Kidney glomerular epithelial cell (primary cell): ENCODE measurements at places on chromosomes 12 and 14.

GRCh38 chr12:31923063-31923412 is 36.2 kb upstream of the RESF1 start:
- DNase-seq: no peak

DNA sequence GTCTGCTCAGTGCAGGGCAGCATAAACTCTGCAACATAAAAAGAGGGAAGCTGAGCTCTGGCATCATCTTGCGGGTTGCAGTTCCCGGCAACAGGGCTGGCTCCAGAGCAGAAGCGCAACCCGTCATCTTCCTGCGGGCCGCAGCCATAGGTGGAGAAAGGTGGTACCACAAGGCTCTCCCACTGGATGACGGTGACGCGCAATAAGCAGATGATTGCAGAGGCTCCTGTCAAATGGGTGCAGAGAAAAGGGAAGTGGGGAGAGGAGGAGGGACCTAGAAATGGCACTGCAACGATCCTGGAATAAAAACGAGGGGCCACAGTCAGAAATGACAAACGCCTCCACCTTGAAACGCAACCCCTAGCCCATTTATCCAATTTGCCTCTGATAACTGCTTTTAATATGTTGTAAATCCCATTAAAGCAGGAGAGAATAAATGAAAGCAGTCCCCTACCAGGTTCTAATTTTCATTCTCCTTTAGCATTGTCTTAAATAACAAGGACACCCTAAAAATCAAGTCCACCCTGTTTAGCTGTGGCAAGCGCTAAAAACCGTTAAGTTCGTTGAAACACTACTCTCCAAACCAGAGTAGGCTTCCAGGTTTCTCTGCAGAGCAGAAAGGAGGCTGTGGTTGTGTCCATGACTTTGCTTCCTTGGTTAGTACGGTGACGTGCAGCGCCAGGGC is 30.9 kb upstream of the TUBA1C start:
- no peak for DNase-seq

GRCh38 chr12:12561371-12562015 is 1.2 kb downstream of the DUSP16 start:
- no peak for DNase-seq

DNA sequence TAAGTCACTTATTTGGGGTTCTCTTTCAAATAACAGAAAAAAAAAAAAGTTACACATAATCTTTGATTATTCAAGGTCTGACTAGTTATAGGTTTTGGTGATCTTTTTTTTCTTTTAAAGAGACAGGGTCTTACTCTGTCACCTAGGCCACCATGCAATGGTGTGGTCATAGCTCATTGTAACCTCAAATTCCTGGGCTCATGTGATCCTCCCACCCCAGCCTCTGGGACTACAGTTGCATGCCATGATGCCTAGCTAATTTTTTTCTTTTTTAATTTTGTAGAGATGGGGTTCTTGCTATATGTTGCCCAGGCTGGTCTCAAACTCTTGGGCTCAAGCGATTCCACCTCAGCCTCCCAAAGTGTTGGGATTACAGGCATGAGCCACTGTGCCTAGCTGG is 56.5 kb upstream of the CFL2 start:
- DNase-seq: no peak

- DNase-seq: no peak
Measured at GRCh38 chr14:104868811-104869572, 3.9 kb downstream of the CEP170B start.

DNA sequence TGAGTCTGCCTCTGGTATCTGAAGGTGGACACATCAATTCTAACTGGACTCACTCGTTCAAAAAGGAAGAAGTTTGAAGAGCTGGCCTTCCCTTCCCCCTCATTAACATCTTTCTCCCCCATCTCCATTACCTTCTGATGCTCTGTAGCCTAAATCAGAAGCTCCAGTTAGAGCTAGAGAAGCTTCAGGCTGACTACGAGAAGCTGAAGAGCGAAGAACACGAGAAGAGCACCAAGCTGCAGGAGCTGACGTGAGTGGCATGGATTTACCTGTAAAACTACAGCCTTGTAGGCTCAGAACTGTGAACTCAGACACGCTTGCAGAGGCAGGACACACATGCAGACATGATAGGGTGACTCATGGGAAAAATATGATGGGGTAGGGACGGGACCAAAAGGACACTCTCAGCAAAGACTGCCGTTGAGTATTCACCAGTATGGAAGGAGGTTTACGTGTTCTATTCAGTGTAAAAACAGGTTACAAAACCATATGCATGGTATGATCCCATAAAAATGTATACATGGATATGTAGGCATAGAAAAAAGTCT is 14.3 kb upstream of the PIP4K2C start:
- DNase-seq: no peak

- no peak for DNase-seq
Measured at GRCh38 chr14:85027681-85028370, 502.1 kb upstream of the FLRT2 start.
